ENCODE measurements at places on chromosomes 1 and 21. TPM values are rescaled to one million over a fixed set of nuclear protein-coding genes. Genes with fewer than 3 reads are reported as not detected.
A peak's percentile ranks its signal among the peaks of the same experiment; 100 is the strongest.

GRCh38 chr1:216632980-216633379 is 90.2 kb downstream of the ESRRG start:
- DNase-seq, result no peak

DNA sequence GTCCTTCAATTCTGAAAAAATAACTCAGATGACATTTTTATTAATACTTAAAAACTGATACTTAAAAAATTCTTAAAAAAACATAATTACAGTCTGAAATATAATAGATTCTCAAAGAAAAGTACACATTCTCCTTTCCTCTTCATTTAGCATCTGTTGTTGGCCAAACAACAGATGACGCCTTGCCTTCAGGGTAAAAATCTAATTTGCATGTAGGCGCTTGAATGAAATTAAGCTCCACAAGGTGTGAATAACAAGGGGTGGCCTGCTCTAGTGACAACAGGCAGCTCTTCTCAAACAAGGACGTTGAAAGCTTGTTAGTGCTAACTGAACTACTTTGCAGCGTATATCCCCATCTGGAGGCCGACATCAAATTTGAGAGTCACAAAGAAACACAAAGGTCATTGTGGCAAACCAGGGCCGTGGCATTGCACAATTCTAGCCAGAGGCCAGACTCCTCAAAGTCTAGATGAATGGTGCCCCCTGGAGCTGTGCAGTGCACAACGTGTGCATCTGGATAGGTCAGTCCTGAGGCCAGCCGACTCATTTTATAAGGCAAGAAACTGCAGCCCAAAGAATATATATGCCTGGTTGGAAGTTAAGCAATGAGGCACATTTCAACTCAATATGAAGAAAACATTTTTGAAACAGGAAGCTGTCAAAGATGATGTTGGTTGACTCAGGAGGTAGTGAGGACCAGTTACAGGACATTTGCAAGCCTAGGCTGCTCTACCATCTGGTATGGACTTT is 459.2 kb upstream of the RUNX1 start:
- peak; percentile 90 for DNase-seq

GRCh38 chr1:175511496-175511895 is 231.9 kb downstream of the TNR start:
- DNase-seq, result no peak

GRCh38 chr1:16386454-16387113 is 19.5 kb downstream of the SZRD1 start:
- DNase-seq, result peak; percentile 95

DNA sequence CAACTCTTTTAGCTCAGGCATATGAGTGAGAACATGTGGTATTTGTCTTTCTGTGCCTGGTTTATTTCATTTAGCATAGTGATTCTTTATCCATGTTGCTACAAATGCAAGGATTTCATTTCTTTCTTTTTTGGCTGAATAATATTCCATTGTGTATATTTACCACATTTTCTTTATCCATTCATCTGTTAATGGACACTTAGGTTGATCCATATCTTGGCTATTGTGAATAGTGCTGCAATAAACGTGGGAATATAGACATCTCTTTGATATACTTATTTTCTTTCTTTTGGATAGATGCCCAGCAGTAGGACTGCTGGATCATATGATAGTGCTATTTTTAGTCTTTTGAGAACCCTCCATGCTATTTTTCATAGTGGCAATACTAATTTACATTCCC is 30.8 kb downstream of the ASB17 start:
- no peak for DNase-seq

DNA sequence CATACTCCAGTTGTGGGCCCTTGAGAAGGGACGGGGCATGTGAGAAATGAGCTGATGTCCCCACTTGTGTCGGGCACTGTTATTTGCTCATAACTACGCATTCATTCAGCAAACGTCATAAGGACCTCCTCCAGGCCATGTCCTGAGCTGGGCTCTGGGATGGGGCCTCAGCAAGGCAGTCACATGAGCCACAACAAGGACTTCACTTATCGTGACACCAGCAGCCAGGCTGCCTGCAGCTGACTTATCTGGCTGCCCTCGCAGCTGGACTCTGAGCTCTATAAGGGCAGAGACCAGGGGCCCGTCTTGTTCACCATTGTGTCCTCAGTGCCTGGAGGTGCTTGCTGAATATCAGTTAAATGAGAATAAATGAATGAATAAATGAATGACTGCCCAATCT is 37.5 kb upstream of the GRIK3 start:
- DNase-seq, result no peak

DNA sequence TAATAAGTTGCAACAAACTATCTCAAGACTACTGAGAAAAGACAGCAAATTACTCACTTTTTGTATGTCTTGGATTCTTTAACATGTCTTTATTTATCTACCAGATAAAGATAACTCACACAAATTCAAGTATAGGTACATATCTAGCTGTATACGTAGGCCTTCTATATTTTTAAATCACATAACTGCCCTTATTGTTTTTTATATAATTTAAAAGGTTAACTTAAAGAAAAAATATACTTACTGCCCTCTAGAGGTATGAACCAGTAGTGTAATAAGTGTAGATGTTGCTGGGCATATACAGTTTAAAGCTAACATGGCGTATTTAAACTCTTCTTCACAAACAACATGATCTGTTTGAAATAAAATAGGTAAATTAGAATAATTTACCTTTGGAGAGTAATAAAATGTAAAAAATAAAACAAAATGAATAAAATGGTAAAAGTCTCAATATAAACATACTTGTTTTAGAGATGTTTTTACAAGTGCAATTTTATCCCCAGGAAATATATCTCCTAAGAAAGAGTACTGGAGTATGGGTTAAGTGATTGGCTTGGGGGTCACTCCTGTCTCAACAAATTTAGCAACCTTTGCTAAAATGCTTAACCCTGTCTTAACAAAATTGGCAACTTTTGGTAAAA is 235.2 kb downstream of the KCNT2 start:
- DNase-seq, result peak; percentile 24

- DNase-seq, result no peak
Measured at GRCh38 chr1:236407059-236407458, 13.0 kb downstream of the EDARADD start.

SLC45A1 gene
- total RNA-seq, result 0.70 TPM

All from myocyte (in vitro differentiated cells).